Activated CD4-positive, alpha-beta T cell treated with anti-CD3 and anti-CD28 coated beads, Interleukin-10, Interleukin-2, amounts not matched to agents 100 ng/mL and 50 ng/mL, durations not matched to agents 16 hours and 8 hours (primary cell): ENCODE measurements at places on chromosomes 6 and 20.

GRCh38 chr6:6390849-6391602, 70.6 kb upstream of the F13A1 start:
- DNase-seq: no peak

- DNase-seq: peak; percentile 44
Observed at GRCh38 chr6:166949528-166950442, 6.6 kb downstream of the RNASET2 start.

GRCh38 chr20:34622821-34623451, 54.0 kb downstream of the PIGU start:
- no peak for DNase-seq

DNA sequence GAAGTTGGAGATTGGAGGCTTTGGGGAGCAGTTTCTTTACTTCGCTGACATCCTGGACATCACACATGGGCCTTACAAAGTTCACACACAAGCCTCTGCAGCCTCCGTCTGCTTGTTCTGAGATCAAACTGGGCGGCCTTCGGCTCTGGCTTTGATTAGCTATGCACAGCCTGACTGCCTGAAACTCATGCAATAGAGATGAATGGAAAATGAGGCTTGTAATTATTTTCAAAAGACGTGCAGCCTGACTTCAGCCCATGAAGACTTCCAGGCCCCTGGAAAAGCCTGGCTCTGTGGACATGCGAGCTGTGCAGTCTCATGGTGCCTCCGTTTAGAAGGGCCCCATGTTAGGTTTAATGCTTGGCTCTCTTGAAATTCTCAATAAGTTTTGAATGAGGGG, 480.5 kb upstream of the SULF2 start:
- DNase-seq: no peak

GRCh38 chr6:4314201-4314707, 178.9 kb upstream of the ECI2 start:
- no peak for DNase-seq

DNA sequence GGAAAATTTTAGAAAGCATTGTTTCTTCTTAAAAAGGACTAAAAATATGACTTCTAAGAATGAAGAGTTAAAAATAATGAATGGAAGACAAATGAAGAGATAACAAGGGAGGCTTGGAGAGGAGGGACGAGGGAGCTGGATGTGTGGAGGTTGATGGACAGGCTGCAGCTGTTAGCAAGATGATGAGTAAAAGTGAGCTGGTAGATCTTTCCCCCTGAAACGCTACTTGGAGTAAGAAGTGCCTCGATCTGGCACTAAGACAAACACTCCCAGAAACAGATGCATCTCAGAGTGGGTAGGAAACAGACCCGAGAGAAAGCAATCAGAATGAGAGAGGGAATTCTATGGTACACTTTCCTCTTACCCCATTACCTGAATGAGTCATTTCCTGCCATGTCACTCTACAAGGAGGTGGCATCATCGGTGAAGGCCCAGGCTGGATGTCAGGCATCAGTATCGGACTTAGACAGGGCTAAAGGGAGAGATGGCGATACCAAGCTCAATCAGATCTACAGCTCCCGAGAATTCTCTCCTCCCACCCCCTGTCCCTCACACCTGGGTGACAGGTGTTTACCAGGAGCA, 154.1 kb upstream of the BMP2 start:
- no peak for DNase-seq

DNA sequence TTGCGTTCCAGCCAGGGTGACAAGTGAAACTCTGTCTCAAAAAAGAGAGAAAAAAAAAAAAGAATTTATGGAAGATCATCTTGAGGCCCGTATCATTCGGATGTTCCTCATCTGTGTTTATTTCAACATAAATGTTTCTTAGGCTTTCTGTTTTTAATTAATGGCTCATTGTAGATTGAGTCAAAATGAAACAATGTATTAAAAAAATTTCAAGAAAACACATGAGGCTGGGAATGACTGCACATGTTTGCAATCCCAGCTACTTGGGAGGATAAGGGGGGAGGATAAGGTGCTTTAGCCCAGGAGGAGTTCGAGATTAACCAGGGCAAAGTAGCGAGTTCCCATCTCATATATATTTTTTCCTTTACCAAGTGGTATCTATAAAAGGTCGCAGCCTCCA, 47.3 kb downstream of the ITCH start:
- DNase-seq: no peak

DNA sequence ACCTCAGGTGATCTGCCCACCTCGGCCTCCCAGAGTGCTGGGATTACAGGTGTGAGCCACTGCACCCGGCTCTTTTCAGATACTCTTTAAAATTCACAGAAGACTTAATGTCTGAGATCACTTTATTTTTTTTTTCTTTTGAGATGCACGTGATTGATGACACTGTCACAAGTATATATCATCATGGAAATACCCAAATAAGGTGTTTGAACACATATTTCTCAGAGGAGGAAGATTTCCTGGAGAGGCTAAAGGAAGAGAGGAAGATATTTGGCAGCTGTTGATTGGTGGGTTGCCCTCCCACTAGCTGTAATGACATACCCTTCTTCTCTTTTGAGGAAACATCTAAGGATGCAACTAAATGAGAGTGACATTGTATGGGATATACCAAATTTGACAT, 225.9 kb upstream of the CITED2 start:
- peak; percentile 16 for DNase-seq

- DNase-seq: no peak
Observed at GRCh38 chr6:24988562-24988961, 52.8 kb upstream of the RIPOR2 start.

- DNase-seq: no peak
Observed at GRCh38 chr20:54085910-54086309, 15.5 kb upstream of the BCAS1 start.

- DNase-seq: no peak
Observed at GRCh38 chr6:6915219-6915618, 192.5 kb upstream of the RREB1 start.

DNA sequence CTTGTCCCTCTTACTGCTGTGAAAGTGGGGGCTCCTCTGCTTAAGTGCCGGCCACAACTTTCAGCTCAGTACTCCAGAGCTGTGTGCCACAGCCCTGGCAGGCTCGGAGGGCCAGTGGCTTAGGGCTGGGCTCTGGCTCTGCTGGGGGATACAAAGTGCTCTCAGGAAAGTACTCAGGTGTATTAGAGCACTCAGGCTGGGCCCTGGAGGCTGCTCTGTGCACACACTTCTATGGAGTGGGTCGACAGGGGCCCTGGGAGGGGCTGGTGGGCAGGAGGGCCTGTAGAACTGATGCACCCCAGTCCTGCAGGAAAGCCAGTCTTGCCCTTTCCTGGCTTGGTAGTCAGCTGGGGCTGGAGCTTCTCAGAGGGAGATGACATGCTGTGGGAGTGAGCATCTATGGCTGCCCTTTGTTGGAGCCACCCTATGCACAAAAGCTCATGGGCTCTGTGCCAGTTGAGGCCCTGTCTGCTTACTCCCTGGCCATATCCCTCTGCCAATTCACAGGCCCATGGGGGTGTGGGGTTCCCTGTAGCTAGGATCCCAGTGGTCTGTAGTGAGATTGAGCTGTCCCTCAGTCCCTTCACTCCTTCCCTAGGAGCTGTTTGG, 22.0 kb downstream of the CENPW start:
- DNase-seq: no peak

DNA sequence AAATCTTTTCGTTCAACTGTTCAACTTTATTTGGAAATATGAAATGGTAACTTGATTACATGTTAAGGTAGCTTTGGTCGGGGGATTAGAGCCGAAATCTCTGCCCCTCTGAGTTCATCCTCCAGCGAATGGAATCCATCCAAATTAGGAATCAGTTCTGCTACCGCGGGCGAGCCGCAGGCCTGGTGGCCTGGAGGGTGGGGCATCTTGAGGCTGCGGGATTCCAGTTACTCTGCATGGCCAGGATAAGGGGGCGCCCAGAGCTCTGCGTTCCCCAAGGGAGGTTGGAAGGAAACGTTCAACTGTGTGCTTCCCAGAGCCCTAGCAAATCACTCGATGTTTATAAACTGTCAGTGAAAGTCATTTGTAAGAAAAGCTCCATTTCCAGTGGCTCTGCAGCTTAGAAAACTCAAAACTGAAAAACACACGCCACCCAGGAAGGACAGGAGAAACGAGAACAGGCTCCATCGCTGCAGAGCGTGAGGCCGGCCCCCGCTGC, 262.2 kb downstream of the TAF4 start:
- DNase-seq: no peak

GRCh38 chr6:22471132-22471690, 98.2 kb upstream of the HDGFL1 start:
- no peak for DNase-seq

DNA sequence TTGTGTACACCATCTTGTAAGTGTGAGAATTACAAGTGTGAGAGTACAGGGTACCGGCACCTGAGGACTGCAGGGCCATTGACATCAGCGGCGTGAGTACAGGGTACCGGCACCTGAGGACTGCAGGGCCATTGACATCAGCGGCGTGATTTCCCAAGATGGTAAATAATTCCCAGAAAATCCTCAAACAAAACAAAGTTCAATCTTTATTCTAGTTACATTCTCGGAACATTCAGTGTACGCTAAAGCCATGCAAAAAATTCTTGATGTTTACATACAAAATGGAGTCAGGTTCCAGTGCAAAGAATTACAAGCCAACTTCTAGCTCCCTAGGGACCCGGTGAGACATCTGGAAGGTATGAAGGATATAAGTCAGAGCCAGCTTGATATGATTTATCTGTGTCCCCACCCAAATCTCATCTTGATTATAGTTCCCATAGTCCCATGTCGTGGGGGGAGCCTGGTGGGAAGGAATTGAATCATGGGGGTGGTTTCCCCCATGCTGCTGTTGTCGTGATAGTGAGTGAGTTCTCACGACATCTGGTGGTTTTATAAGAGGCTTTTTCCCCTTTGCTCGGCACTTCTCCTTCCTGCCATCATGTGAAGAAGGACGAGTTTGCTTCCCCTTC, 172.7 kb downstream of the TTLL2 start:
- no peak for DNase-seq

- no peak for DNase-seq
Observed at GRCh38 chr6:92044312-92044711, 1375.0 kb downstream of the EPHA7 start.

DNA sequence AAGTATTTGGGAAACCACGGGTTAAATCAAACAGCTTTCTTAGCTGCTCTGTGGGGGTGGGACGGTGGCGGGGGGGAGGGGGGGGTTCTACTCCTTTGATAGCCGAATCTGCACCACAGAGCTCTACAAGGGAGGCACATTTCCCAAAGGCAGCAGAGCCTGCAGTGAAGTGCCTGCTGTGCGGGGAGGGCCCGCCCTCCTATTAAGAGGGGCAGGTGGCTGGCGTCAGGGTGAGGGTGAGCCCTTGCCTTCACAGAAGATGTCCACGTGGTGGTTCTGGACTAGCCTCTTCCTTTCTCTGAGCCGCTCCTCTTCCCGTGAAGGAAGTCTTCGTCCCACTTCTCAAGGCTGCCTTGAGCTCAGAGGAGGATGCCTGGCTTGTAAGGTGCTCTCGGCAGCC, 174.9 kb upstream of the THBS2 start:
- DNase-seq: no peak

DNA sequence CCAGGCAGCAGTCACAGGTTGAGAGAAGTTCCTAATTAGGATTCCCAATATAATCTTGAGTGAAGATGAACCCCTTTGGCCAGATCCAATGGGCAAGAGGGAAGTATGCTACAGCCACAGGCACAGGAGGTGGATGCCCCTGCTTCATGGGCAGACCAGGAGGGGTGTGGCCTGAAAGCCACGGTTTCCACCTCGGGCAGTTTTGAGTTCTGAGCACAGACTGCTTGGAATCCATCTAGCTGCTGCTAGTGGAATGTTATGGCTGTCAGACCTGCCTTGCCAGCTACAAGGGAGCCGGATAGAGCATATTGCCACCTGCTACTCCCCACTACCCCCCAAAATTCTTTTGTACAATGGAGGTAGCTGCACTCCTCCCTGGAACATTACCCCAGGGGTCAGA, 672.9 kb downstream of the HACE1 start:
- DNase-seq: no peak

DNA sequence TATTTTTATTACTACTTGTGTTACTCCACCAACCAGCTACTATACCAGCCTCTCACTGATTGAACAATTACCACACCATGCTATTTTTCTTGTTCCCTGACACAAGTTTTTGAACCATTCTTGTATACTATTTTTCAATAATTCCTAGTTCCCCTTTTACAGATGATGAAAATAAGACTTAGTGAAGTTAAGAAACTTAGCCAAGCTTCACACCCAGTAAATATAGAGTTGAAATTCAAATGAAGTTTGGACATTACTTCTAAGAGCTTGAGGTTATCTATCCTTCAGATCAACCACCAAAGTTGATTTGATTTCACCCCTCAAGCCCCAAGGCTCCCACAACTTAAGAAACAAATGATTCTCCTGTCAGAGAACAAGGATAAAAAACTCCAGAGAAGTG, 13.1 kb upstream of the BCAS1 start:
- DNase-seq: no peak

- DNase-seq: no peak
Observed at GRCh38 chr6:32803416-32803815, 13.4 kb downstream of the HLA-DOB start.

DNA sequence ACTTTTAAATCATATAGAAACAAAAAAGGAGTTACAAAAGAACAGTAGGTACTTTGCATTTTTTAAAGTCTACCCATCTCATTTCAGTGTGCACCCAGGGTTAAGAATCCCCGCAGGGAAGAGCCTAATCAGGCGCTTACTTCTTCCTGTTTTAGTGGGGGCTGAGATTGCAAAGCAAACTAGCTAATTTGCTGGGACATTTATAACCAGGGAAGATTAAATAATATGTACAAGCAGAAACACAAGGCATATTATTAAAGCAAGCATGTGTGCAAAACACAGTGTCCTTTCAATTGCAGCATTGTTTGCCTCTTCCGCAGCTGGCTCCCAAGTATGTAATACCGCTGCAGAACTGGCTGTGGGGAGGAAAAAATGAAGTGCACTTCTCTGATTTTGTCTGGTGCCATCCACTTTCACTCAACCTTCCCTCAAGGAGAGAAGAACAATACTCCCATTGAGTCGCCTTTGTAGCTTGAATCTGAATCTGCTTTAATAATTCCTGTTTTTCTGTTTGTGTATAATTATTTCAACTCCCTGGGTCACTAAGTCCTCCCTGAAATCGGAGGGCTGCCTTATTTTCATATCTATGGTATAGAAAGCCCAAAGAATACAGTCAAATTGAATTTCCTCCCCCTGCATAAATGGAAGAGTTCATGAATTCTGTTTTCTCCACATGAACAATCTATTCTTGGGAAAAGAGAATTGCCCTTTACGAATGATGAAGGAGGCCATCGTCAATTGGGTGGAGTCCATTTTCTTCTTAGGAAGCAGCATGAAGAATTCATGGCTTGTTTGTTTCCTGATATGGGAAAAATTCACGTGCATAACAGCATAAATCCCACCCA, 23.3 kb upstream of the BCAS1 start:
- DNase-seq: no peak

- peak; percentile 55 for DNase-seq
Observed at GRCh38 chr20:25987073-25987927, 290.6 kb upstream of the ZNF337 start.
